ENCODE measurements at places on chromosomes 4 and X.

DNA sequence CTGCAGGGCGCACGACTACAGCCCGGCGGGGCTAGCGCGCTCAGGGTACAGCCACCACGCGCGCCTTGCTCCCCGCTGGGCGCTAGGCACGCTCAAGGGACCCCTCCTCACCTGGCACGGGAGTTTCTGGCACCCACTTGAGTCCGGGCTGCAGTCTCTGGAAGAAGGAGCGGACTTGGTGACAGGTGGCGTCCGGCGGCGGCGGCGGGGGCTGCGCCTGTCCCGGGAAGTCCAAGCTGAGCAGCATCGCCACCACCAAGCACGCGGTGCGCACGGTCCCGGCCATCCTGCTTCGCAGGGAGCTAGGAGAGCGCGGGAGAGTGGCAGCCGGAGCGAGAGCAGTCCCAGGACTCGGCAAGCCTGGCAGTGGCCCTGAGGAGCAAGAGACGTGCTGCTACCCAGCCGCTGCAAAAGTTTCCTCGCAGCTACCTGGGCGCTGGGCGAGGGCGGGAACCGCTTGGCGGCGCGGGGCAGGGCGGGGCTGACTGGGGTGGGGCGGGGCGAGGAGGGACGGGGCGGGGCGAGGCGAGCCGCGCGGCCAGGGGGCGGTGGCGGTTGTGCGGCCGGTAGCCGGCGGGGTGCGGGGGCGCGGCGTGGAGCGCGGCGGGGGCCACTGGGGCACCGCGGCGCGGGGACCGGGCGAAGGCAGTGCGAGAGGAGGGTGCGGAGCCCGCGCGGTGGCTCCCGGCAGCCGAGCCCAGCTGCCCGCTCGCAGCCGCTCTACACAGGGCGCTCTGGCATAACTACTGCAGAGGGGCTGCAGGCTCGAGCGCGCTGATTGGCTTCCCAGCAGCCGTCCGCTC is at the start of gene GPC3:
GPC3 (minus strand) TSS at position 431 of the 803 bp plus-strand sequence.
- DNase-seq = no peak

DNA sequence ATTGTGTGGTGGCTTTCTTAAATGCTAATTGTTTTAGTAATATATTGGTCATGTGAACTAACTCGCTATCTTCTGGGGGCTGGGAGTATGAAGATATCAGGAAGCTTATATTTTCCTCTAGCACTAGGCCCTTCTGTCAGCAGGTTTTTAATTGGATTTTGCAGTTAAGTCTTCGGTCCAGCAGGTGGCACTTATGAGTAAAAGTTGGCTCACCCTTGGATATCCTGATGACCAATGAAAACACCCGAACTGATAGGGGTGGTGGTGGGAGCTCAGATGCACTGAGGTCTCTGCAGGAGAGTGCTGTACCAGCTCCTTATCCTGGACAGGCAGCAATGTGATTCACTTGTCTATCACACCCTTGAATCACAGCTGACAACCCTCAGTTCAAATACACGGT is 1365.8 kb upstream of the DIAPH2 start:
- DNase-seq = no peak

- DNase-seq = no peak
These were observed 22.0 kb upstream of the TMPRSS11B start for GRCh38 chr4:68267433-68267944.

DNA sequence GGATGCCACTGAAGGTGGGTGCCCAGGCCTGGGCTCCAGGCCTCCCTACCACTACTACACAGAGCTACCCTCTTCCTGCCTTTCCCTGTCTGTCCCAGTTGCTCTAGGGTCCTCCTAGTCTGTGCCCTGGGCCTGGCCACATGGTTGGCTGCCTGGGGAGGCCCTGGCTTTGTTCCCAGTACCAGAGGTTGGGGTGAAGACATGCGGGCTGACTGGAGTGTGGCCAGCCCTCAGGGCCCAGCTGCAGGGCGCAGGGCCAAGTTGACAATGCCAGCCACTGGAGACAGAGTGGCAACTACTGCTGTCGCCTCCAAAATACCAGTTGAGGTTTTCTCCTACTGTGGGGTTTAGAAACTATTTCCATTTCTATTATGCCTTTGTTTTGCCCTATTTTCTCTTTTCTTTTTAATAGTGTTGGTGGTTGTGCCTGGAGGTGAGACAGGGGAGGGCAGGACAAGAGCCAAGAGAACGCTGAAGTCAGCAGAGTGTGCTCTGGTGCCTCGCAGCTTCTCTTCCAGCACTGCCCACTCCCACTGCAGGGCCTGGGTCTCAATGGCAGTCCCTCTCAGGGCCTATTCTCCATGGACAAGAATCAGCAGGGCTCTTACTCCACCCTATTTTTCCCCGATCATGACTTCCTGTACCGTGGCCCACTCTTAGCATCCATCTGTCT is 32.2 kb upstream of the XPNPEP2 start:
- DNase-seq = no peak

- no peak for DNase-seq
These were observed 3.9 kb upstream of the ODAM start for GRCh38 chr4:70191647-70192046.

GRCh38 chr4:5810770-5811430 is 82.0 kb downstream of the CRMP1 start:
- DNase-seq = no peak

DNA sequence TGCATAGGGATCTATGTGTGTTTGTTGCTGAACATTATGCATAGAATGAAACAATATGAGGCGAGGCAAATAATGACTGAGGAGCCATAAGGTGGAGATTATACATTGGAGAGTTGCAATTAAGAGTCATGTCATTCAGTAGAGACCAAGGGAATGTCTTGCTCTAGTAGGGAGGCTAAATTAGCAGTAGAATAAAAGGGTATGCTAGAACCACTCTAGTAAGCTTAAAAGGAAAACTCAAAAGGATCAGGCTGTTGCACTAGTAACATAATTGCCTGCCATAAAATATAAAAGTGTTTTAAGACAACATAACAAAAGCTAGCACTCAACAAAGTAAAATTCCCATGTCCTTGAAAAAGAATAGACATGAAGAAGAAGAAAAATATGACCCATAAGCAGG is 586.2 kb upstream of the DIAPH2 start:
- no peak for DNase-seq

DNA sequence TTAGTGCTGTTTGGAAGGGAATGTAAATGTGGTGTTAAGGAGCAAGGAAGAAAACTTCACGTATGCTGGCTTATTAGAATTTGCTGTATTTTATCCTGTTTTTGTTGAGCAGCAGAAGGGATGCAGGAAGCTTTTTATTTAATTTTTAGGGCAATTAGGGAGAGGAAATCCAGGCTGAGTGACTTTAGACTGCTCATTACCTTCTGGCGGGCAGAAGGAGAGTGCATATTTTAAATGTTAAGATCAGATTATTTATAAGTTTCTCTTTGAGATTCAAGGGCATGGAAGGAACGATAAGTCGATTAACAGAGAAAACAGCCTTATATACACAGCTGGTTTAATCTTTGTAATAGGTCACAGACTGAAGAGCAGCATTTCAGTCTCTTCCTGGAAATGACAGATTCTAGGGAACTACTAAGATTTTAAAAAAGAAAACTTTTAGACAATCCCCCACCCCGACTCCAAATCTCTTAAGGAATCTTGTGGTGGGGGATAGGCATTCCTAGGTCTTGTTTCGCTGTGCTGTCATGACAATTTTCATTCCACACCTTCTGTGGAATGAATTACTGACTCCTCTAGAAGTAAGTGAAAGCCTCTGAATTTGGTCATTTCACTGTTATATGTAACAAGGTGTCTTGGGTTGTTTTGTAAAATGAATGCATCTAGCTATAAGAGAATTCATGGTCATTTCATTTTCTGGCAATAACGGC is 402.5 kb downstream of the RAPGEF2 start:
- no peak for DNase-seq

DNA sequence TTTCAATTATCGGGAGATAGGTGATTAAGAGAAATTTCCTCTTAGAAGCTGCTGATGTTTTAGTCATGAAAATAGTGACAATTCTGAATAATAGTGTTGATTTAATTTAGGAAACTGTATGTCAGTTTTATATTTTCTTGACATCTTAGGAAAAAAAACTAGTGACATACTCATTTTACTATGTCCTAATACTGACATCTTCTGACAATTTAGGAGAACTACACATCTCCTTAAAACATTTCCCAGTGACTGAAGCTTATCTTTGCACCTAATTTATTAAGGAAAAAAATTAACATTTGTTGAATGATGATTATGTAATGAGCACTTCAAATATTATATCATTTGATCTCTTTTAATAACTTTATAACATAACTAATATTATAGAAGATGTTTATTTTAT is 42.0 kb upstream of the RBMXL3 start:
- DNase-seq = no peak

GRCh38 chr4:175927121-175927520 is 115.1 kb upstream of the GPM6A start:
- no peak for DNase-seq

- no peak for DNase-seq
These were observed 10.4 kb downstream of the CORIN start for GRCh38 chr4:47827343-47828047.

DNA sequence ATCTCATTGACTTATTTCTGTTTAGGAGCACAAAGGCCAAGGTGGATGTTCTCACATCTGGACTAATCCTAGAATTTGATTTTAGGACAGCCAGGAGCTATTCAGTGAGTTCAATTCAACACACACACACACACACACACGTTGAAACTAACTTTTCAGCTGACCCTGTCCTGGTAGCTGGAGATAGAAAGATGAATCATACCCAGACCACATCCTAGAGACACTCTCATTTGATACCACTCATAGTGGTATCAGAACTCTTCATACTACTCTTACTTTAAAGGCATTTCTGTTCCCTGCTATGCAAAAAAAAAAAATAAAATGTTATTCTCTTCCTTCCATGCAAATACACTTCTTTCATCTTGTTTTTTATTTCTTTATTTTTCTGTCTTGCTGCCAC is 36.7 kb downstream of the KLF8 start:
- DNase-seq = no peak
